ENCODE measurements at places on chromosomes 2 and 18.
A peak's percentile ranks its signal among the peaks of the same experiment; 100 is the strongest.

GRCh38 chr2:159946326-159946999 lies 116.0 kb downstream of the PLA2R1 start:
- H3K4me3 ChIP-seq: no peak overlapping the region
- no peaks in the 10 kb centered on the region for H3K36me3 ChIP-seq
- no peaks in the 10 kb centered on the region for H3K4me1 ChIP-seq
- no peaks in the 10 kb centered on the region for H3K27me3 ChIP-seq

- H3K36me3 ChIP-seq: peaks cover 82% of the 10 kb centered on the region
- no peaks in the 10 kb centered on the region for H3K27me3 ChIP-seq
- H3K4me1 ChIP-seq: no peaks in the 10 kb centered on the region
- H3K27ac ChIP-seq: peak overlapping the region; percentile 2
- no peak overlapping the region for H3K4me3 ChIP-seq
These were observed 59.0 kb downstream of the WDSUB1 start for GRCh38 chr2:159227467-159227866.

DNA sequence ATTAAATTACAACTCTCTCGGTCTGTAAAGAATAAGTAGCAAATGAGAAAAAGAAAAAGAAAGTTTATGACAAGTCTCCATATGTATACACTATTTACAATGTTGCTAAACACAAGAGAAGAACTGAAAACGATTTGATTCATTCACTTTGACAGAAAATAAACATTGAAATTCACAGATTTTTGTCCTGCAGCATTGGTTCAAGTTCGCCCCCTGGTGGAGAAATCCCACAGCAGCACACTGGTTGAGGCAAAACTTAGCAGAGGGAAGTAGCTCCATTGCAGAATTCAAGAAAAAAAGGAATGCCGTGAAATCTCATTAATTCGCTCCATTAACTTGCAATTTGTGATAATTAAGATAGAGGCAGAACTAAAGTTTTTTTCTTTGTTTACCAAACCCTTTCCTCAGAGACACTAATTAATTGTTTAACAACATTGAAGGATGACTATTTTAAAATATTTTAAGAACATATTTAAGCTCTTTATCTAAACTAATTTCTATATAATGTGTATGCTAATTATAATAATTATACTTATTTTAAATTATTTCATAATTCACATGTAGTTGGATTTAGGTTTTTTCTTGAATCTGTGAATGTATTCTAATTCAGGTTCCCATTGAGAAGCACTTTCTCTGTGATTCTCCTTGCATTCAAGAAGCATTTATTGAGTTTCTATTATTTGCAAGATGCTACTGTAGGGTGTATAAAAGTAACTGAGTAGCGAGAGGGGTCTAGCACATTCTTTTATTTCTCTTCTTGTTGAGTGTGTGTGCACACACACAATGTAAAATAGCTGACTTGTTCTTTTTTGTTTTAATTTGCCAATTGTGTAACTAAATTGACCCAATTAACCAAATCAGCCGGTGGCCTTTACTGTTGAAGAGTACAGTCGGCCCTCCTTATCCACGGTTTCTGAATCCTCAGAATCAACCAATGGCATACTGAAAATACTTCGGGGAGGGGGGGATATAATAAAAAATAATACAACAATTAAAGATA lies 74.1 kb downstream of the COL4A3 start:
- DNase-seq: peak; percentile 81
- no peak overlapping the region for H3K4me3 ChIP-seq
- H3K27ac ChIP-seq: no peak overlapping the region
- H3K36me3 ChIP-seq: no peaks in the 10 kb centered on the region
- no peaks in the 10 kb centered on the region for H3K27me3 ChIP-seq

DNA sequence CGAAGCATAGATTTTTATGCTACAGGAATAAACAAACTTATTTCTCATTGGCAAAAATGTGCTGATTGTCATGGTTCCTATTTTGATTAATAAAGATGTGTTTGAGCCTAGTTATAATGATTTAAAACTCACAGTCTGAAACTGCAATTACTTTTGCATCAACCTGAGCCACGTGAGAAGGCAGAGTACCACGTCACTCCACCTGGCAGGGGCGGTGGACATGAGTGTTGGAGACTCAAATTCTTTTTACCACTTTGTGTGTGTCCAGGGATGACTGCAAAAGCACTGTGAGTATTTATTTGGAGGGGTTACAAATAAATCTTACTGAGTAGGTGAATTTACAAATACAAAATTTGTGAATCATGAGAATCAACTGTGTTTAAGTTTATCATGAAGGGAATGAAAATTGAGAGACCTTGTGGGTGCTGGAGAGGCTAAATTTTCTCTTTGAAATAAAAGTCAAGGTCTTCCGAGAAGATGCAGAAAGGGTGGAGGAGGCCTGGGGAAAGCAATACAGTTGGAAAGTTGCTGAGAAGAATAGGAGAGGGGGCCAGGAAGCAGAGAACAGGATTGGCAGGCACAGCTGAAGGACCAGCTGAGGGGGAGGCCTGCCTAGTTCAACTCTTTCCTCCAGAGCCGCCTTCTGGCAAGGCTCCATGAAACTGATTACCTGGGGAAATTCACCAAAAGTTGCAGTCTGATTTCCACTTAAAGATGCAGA lies 316.4 kb downstream of the MYCN start:
- H3K4me3 ChIP-seq: no peak overlapping the region
- DNase-seq: no peak
- H3K4me1 ChIP-seq: no peaks in the 10 kb centered on the region
- H3K36me3 ChIP-seq: no peaks in the 10 kb centered on the region
- no peaks in the 10 kb centered on the region for H3K27me3 ChIP-seq

GRCh38 chr18:70149616-70150301 lies 55.7 kb downstream of the RTTN start:
- no peaks in the 10 kb centered on the region for H3K27me3 ChIP-seq
- H3K4me1 ChIP-seq: no peaks in the 10 kb centered on the region
- H3K4me3 ChIP-seq: no peak overlapping the region

DNA sequence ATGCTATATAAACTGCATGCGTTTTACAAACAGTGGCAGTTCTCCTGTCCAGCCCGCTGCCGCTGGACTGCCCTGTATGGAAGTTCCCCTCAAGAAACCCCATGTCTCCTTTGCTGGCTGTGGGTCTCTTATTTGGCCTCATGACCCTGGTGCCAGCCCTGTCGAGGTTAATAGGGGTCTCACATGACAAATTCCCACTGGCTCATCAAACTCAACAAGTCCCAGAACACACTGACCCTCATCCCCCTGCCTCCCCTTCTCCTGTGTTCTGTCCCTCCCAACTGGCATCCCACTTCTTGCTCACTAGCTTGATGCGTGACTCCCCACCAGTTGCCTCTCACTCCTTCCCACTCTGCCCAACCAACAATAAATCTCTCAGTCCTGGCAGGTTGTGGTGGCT lies 137.6 kb upstream of the HS6ST1 start:
- H3K4me3 ChIP-seq: no peak overlapping the region
- no peaks in the 10 kb centered on the region for H3K4me1 ChIP-seq
- H3K27me3 ChIP-seq: no peaks in the 10 kb centered on the region
- H3K27ac ChIP-seq: no peak overlapping the region
- H3K36me3 ChIP-seq: no peaks in the 10 kb centered on the region

GRCh38 chr2:16389611-16390010 lies 276.0 kb downstream of the CYRIA start:
- DNase-seq: no peak
- H3K27ac ChIP-seq: no peak overlapping the region
- no peak overlapping the region for H3K4me3 ChIP-seq

GRCh38 chr2:163681745-163682144 lies 54.1 kb downstream of the FIGN start:
- peaks cover 9% of the 10 kb centered on the region for H3K4me1 ChIP-seq
- peak; percentile 63 for DNase-seq
- no peak overlapping the region for H3K27ac ChIP-seq

DNA sequence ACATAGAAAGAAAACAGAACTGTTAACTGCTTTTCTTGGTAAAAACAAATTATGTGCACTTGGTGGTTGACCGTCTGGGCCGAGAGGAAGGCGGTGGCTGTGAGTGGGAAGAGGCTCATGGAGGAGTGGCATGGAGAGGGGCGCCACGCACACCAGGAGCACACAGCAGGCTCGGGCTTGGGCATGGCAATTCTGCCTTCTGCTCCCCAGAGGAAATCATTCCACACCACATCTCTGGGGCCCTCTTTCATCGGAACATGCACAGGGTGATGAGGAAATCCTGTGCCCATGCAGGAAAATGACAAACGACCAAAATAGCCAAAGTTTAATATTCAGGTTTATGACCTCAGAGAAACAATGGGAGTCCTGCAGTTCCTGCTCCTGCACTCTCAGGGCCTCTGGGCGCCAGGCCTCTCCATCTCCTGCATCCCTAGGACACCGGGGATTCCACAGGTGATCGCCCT lies 26.4 kb downstream of the WDFY1 start:
- H3K27me3 ChIP-seq: no peaks in the 10 kb centered on the region
- DNase-seq: no peak
- peaks cover 21% of the 10 kb centered on the region for H3K36me3 ChIP-seq
- no peaks in the 10 kb centered on the region for H3K4me1 ChIP-seq
- H3K27ac ChIP-seq: no peak overlapping the region
- H3K4me3 ChIP-seq: no peak overlapping the region

- DNase-seq: no peak
- peaks cover 33% of the 10 kb centered on the region for H3K36me3 ChIP-seq
- H3K4me1 ChIP-seq: peaks cover 33% of the 10 kb centered on the region
- H3K27me3 ChIP-seq: no peaks in the 10 kb centered on the region
These were observed 503 bp downstream of the GTF3C3 start for GRCh38 chr2:196798980-196799379.

- no peak overlapping the region for H3K27ac ChIP-seq
- no peaks in the 10 kb centered on the region for H3K27me3 ChIP-seq
- H3K4me1 ChIP-seq: no peaks in the 10 kb centered on the region
- H3K4me3 ChIP-seq: no peak overlapping the region
These were observed 173.5 kb upstream of the CTAGE1 start for GRCh38 chr18:22591222-22591621.

DNA sequence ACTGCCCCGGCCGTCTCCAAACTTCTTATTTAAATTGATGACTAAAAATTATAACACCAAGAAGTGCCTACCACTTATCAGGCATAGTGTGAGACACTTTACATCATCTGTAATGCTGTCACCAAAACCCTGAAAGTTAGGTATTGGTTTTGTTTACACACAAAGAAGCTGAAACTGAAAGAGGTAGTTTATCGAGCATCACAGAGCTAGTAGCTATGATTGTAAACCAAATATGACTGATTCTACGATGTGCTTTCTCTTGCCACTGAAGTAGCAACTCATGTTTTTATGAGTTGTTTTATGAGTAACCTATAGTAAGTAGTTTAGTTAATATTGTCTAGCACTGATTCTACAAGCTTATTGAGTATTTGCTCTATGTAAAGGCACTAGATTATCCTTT lies 31.5 kb downstream of the DYNC1I2 start:
- H3K4me1 ChIP-seq: no peaks in the 10 kb centered on the region
- peaks cover 32% of the 10 kb centered on the region for H3K36me3 ChIP-seq
- H3K27me3 ChIP-seq: no peaks in the 10 kb centered on the region
- no peak overlapping the region for H3K4me3 ChIP-seq
- no peak for DNase-seq
- no peak overlapping the region for H3K27ac ChIP-seq

DNA sequence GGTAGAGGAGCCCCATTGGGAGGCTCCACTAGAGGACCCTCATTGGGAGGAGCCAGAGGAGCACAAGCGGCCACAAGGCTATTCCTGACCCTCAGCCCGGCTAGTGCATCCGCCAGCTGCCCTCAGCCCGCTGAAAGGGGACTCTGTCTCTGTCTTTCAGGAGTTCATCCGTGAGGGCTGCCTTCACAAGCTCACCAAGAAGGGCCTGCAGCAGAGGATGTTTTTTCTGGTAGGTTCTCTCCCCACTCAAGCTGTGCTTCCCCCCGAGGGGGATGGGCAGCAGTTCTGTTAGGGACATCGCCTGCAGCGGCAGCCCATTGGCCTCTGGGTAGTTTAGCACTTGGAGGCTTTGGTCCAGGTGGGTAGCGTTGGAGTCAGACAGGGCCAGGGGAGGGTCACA lies 25.1 kb downstream of the STK25 start:
- H3K36me3 ChIP-seq: peaks cover 4% of the 10 kb centered on the region
- no peak overlapping the region for H3K27ac ChIP-seq
- no peaks in the 10 kb centered on the region for H3K27me3 ChIP-seq
- no peak overlapping the region for H3K4me3 ChIP-seq
- H3K4me1 ChIP-seq: no peaks in the 10 kb centered on the region

DNA sequence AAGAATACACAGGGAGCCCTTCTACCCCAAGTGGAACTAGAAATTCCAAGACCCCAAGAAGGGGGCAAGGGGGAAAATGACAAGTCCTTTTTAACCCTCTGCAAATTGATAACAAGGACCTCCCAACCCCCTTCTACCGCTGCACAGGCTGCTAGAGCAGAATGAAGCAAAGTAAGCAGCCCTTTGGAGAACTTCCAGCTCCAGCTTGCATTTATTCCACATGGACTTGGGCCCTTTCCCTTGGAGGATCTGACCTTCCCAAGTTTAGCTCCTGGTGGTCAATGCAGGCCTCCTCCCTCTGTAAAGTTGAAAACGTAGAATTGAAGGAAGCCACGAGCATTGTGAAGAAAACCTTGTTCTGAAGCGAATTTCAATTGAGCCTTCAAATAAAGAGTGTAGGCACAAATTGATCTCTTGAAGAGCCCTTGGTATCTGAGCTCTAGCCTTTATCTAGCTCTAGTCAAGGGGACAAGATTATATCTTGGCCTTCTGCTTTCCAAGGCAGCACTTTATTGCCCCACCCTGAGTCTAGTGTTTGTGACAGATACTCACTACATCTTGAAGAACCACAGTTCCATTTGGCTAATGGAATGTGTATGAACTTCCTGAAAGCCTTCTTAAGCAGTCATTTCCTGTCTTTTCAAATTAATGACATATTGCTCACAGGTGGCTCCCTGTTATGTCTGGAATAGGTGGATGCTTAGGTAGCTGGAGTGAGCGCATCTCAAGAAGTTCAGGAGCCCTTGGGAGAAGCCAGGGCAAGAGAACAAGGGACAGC lies 37.2 kb downstream of the SLC14A2 start:
- no peak for DNase-seq
- H3K4me1 ChIP-seq: no peaks in the 10 kb centered on the region
- no peaks in the 10 kb centered on the region for H3K27me3 ChIP-seq
- H3K36me3 ChIP-seq: no peaks in the 10 kb centered on the region
- no peak overlapping the region for H3K4me3 ChIP-seq

DNA sequence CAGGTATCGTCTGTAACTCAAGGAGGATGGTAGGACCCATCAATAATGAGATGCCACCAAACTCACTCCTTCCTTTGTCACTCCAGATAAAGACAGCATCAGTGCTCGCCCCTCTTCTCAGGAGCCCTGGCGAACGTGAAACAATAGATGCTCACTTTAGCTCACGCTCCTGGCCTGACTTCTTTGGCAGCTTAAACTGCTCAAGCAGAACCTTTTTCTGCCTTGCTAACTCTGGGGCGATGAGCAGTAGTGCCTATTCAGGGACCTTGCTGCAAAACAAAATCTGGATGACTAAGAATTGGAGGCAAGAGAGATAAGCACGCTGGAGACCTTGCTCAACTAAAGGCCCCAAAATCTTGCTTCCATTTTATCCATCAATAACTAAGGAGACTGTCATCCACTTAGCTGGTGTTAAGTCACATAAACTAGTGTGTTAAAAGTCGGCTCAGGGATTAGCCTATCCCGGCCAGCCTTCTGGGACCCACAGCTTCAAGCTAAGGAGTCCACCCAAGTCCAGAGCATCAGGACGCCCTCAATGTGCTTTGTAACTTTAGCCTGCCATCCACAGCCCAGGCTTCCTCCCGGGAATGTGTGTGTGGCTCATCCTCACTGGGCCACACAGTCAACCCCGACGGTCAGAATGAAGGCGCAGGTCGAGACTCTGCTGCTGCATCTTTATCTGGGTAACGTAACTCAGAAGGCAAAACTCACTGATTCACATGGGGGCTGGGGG lies 38.9 kb downstream of the ZNF516 start:
- no peak overlapping the region for H3K4me3 ChIP-seq
- no peaks in the 10 kb centered on the region for H3K36me3 ChIP-seq
- H3K27ac ChIP-seq: no peak overlapping the region
- no peaks in the 10 kb centered on the region for H3K27me3 ChIP-seq
